ENCODE measurements at places on chromosomes 2 and 18.

DNA sequence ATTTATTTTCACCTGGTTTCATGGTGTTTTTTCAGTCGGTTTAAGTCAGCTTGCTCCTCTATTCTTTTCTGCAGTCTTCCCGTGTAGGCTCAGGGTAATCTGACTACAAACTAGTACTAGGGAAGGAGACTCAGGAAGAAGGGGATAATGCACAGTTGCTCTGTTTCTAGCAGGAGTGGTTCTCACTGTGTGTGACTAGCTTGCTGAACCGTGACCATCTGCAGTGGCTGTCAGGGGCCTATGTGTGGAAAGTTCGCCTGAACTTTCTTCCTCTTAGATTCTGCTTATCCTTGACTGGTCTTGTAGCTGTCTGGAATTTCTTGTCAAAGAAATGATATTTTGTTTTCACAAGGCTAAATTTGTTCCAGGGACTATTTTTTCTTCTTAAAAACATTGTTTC, 46.3 kb upstream of the AQP4 start:
- DNase-seq: no peak

DNA sequence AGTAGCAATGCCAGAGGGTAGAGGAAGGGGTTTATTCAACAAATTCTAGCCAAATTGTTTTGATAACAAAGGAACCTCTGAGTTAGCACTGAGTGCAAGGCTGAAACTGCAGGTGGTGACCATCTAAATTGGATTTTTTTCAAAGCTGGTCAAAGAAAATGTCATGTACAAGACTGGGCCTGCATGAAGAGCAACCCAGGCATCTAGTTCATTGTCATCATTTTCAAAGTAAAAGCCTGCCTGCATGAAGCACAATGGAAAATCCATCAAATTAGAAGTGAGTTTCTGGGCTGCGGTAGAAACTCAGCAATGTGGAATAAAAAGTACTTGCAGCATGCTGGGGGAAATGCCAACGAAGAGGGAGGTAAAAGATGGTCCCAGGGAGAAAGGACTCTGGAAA, 80.8 kb upstream of the PPP1CB start:
- DNase-seq: no peak

DNA sequence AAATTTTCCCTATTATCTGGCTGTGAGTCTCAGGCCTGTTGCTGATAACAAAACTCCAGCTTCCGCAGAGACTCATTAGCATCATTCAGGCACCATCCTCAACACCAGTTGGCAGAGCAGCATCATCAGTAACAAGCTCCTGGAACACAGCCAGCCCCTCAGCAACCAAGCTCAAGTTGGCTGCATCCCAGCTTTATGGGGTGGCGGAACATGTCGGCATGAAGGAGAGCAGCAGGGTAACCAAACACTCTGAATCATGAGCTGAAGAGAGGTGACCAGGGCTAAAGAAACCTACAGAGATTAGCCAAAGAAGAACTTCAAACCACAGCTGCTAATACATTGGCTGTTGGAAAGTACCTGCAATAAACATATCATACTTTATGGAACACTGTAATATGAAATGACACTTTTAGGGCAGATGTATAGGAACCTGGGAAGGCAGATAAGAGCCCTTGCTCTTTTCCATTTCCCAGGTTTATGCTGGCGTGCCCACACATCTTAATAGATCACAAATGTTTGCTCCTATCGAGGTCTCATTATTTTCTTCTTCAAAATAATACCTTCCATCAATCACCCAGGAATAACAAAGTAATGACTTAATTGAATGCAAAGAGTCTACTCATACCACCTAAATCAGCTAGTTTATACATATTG, 63.8 kb downstream of the PDE11A start:
- peak; percentile 59 for DNase-seq

DNA sequence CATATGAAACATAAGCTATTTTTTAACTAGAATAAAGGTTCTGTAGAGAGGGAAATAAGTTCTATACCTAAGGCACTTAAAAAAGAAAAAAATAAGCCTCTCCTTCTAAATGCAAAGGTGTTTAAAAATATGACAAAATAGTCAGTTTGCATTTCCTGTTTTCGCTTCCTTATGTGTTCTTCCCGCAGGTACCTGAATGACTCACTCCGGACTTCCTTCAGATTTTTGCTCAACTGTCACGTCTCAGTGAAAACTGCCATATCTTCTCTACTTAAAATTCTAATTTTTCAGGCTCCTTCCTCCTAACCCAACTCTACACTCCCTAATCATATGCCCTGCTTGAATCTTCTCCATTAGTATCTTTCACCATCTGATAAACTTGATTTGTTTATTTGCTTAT, 1333.1 kb downstream of the LRP1B start:
- no peak for DNase-seq

Measured in GM04503 (cell line).